ENCODE measurements at places on chromosomes 12 and 14. TPM values are rescaled to one million over a fixed set of nuclear protein-coding genes. Genes with fewer than 3 reads are reported as not detected.

The PCED1B gene
- 119 TPM for total RNA-seq

The NUAK1 gene
- total RNA-seq = not detected

The PGF gene
- 0.27 TPM for total RNA-seq

The CARMIL3 gene
- total RNA-seq = 0.83 TPM

The PLXNC1 gene
- 8.8 TPM for total RNA-seq

The SPX gene
- not detected for total RNA-seq

The KERA gene
- not detected for total RNA-seq

The SMCO2 gene
- not detected for total RNA-seq

The FOXN4 gene
- total RNA-seq = not detected

The TSHR gene
- not detected for total RNA-seq

The GPD1 gene
- 0.16 TPM for total RNA-seq

The OVCH1 gene
- not detected for total RNA-seq

The FOXA1 gene
- not detected for total RNA-seq

The CHFR gene
- 40.5 TPM for total RNA-seq

The SLC4A8 gene
- 1.1 TPM for total RNA-seq

The TMPO gene
- total RNA-seq = 328 TPM

The DUSP6 gene
- 15.3 TPM for total RNA-seq

The RD3L gene
- not detected for total RNA-seq

The PTHLH gene
- total RNA-seq = not detected

The EXOC3L4 gene
- total RNA-seq = not detected

The GPR137C gene
- 0.11 TPM for total RNA-seq

The GNB3 gene
- total RNA-seq = 1.1 TPM

The PMCH gene
- total RNA-seq = not detected

The PRR4 gene
- total RNA-seq = 3.2 TPM

The FBXO33 gene
- 16.8 TPM for total RNA-seq

The ASCL1 gene
- not detected for total RNA-seq

The KCNA1 gene
- not detected for total RNA-seq

The GPR84 gene
- total RNA-seq = not detected

The RTL1 gene
- not detected for total RNA-seq

The RPAP3 gene
- total RNA-seq = 42.0 TPM
